Fibroblast of the aortic adventitia (primary cell): ENCODE measurements at places on chromosomes 4 and X.

- DNase-seq = no peak
Observed at GRCh38 chr4:124304941-124305340, 407.6 kb downstream of the ANKRD50 start.

DNA sequence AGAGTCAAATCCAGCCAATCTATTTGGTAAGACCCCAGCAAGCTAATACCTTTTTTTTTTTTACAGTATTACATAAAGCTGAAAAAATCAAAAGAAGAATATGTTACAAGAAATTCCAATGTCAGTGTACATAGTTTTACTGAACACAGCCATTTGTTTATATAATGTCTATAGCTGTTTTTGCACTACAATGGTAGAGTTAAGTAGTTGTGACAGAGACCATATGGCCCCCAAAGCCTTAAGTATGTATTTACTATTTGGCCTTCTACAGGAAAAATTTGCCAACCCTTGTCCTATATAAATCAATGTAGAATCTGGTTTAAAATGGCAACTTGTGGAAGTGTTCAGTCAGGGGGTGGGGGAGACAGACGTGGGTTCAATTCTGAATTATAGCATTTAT lies 60.7 kb downstream of the ANTXR2 start:
- DNase-seq = no peak

- no peak for DNase-seq
Observed at GRCh38 chr4:164935363-164935762, 42.1 kb downstream of the TRIM61 start.

DNA sequence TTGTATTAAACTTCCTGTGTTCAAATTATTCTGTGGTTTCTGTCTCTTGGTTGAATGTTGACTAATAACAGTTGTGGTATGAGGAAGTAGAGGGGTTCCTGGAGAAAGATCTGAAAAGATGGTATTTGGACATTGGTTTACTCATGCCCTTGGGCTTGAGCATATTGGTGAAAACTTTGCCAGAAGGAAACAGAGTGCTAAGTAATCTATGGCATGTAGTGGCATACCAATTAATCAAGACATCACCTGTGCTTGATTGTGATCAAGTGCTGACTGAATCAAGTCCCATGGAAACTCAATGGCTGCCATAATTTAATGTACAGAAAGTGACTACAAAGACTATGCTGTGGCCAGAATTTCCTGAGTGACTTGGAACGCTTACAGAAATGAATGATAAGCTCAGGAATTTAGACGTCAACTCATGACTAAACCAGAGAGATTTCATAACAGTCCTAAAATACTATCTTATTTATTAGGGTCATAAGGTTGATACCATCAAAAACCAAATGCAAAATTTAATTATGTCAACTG lies 2062.9 kb downstream of the ARAP2 start:
- peak; percentile 94 for DNase-seq

DNA sequence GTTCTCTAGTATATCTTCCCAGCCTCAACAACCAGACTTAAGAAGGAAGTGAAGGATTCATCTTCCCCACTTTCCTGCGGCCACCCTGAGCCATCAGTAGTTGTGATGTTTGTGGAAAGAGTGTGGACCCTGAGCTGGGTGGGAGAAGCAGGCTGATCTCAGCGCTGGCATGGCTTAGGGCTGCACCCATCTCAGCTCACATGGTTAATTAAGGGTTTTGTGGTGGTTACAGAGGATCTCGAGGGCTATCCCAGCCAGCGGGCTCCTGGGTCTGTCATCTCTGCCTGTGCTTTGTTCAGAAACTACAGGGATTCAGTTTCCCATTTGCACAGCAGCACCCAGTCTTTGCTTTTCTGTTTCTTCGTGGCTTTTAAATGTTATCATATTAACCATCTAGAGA lies 163.4 kb downstream of the PTTG2 start:
- DNase-seq = no peak

- DNase-seq = peak; percentile 66
Observed at GRCh38 chr4:21765810-21766407, 182.7 kb downstream of the KCNIP4 start.
